GM13977 (cell line): ENCODE measurements at places on chromosomes 1 and 21.

DNA sequence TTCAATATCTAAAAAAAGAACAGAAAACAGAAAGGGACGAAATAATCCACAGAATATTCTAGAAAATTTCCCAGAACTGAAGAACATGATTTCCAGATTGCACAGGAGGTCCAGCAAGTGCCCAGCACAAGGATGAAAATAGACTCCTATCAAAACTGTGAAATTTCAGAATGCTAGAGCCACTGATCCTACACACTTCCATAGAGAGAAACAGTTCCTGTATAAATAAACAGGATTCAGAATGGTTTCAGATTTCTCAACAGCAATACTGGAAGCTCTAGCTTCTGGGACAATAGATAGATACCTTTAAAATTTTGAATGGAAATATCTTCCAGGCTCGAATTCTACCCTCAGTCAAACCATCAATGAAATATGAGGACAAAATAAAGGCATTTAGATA lies 4.6 kb downstream of the TARBP1 start:
- DNase-seq = no peak

DNA sequence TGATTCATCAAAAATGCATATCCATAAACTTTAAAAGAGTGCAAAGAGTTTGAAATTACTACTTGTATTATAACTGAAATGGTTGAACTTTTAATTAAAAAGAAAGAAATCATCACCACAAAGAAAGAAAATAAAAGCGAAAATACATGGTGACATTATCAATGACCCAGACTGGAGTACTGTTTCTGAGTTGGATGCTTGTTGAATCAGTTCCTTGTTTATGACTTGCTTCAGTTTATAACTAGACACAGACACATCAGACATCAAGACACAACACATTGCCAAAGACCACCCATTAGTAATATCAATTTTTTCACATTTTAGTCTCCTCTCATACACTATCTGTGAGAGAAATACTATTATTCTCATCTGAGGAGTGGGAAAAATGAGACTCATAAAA lies 293.0 kb downstream of the MRPL39 start:
- no peak for DNase-seq

- no peak for DNase-seq
Observed at GRCh38 chr1:44282704-44283426, 69.6 kb downstream of the DMAP1 start.

DNA sequence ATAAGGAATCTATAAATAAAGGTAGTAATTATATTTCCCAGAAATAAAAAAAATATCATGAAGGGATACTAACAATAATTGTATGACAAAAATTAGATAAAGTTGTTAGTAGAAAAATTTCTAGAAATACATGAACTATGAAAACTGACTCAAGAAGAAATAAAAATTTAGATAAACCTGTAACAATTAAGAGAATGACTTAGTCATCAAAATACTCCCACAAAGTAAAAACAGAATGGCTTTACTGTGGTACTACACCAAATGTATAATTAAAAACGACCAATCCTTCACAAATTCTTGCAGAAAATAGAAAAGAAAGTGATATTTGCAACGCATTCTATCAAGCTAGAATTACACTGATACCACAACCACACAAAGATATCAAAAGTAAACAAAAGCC lies 176.2 kb upstream of the ETV3 start:
- DNase-seq = no peak

DNA sequence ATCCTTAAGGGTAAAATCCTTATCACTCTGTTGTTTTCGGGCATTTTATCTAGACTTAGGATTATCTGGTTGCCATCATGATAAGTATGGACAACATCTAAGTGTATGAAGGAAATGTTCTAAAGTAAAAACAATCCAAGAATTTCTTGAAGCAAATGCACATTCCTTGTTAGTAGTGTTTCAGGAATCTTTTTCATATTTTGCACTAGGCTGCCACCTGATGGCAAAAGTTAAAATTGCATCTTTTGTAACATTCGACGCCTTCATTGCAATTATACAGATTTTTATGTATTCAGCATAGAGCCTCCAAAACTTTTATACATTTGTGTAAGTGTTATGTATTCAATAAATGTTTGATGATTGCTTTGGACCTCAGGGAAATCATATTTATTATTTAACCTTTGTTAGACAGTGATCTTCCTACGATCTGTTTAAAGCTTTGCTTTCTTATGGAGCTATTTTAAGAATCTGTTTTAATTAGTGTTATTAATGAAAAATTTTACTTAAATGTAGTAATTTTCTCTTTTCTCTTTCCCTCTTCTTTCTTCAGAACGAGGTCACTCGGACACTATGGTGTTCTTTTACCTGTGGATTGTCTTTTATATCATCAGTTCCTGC lies 49.4 kb upstream of the KIAA1614 start:
- no peak for DNase-seq

GRCh38 chr1:921011-921837 lies 2.5 kb upstream of the SAMD11 start:
- DNase-seq = peak; percentile 77

GRCh38 chr21:42757826-42758655 lies 104.6 kb downstream of the PDE9A start:
- no peak for DNase-seq

DNA sequence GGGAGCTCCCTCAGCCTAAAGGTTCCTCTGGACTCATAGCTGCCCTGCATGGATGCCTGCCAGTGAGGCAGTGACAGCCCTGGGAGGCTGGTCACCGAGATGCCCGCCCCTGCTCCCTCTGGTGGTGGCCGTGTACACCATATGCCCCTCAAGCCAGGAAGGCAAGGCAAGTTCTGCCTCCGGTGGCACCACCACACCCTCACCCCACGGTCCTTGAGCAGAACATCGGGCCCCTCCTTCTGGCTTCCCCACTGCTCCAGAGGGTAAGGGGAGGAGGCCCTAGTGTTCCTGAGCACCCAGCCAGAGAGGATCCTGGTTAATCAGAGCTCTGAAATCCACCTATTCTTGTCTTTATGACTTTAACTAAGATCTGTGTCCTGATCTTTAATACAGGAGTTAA lies 1.5 kb upstream of the S100A14 start:
- peak; percentile 60 for DNase-seq

GRCh38 chr21:31838586-31839355 lies 34.0 kb upstream of the HUNK start:
- DNase-seq = no peak

DNA sequence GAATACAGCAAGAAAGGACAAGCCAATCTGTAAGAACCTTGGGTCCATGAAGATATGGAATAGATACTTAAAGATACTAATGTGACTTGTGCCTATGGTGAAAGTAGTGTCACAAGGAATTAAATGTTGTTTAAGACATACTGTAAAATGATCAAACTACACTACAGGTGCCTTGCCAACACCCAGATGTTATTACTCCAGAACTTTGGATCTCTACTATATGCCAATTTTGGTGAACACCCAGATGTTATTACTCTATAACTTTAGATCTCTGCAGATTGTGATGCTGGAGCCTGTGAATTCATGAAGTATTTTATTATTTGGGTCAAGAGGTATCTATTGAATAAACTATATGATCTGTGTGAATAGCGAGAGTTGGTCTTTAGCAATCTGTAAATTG lies 59.9 kb upstream of the B3GALT5 start:
- no peak for DNase-seq

DNA sequence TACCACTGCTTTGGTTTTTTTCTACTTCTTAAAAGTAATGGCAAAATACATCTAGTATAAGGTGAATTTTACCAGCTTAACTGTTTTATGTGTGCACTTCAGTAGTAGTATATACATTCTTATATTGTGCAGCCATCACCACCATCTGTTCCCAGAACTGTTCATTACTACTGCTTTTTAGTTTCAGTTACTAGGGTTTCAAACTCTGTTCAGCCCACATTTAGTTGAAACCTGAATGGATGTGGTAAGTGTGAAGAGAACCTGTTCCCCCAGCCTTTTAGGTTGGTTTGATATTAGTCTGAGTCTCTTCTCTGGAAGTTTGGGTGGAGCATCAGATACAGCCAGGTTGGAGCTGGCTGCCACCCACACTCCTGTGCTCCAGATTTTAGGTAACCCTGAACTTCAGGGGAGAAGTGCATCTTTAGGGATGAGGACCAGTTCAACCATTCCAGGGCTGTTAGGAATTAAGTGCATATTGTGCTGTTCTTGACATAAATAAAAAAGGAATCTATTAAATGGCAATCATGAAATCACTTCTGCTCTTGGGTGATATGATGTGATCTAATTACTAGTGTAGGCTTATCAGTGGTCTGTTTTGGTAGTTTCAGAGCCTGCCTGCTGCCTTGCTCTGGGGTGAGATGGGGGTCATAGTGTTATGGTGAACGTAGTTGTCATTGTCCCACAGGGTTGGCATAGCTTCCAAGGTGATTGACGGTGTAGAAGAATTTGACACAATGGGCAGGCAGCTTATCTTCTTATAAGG lies 32.1 kb downstream of the URB2 start:
- DNase-seq = no peak

GRCh38 chr1:213564215-213564659 lies 423.5 kb upstream of the PROX1 start:
- no peak for DNase-seq

GRCh38 chr1:53276153-53276901 lies 38.0 kb upstream of the MAGOH start:
- DNase-seq = no peak

- DNase-seq = no peak
Observed at GRCh38 chr1:221670081-221670480, 71.8 kb downstream of the DUSP10 start.

- no peak for DNase-seq
Observed at GRCh38 chr1:8273036-8273435, 44.9 kb upstream of the SLC45A1 start.

DNA sequence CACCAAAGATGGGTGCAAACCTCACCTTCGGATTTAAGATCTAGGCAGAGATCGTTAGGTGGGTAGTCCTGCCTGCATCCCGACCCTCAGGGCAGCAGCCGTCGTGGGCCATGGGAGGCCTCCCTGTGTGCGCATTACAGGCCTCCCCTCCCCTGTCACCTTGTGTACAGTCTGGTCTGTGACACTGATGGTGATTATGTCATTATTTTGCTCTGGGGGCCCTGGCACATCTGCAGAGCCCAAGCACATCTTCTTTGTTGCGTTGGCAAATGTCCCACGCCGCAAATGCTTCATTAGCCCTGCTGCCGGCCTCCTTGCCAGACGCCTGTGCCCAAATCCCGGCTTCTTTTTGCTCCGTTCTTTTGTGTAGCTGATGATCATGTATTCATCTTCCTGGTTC lies 31.7 kb downstream of the PROX1 start:
- no peak for DNase-seq

DNA sequence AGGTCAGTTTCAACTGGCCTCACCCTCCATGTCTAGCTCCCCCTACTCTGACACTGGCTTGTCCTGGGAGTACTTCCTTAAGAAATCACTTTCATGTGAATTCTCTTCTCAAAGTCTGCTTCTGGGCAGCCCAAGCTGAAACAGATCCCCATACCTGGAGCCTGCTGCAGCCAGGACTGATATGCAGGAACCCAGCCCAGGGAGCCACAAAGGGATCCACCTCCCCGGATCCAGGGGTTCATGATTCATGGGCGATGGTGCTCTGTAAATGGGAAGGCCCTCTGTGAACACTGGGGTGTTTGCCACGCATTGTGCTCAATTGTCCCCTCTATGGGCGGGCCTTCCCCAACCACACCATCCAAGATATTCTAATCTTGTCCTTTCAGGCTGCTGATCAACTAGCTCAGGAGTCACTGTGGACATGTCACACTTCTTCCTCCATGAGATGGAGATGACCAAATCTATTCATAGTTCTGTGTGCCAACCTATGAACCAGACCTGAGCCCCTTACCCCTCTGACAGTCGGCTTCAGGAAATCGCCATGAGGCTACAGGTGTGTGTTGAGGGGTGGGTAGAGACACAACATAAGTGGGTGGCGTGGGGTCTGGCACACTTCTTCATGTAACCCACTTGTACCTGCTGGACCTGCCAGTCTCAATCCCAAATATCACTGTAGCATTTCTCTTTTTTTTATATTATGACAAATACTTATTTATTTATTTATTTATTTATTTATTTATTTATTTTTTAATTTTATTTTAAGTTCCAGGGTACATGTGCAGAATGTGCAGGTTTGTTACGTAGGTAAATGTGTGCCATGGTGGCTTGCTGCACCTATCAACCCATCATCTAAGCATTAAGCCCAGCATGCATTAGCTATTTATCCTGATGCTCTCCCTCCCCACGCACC lies 41.8 kb downstream of the RUNX3 start:
- DNase-seq = no peak

DNA sequence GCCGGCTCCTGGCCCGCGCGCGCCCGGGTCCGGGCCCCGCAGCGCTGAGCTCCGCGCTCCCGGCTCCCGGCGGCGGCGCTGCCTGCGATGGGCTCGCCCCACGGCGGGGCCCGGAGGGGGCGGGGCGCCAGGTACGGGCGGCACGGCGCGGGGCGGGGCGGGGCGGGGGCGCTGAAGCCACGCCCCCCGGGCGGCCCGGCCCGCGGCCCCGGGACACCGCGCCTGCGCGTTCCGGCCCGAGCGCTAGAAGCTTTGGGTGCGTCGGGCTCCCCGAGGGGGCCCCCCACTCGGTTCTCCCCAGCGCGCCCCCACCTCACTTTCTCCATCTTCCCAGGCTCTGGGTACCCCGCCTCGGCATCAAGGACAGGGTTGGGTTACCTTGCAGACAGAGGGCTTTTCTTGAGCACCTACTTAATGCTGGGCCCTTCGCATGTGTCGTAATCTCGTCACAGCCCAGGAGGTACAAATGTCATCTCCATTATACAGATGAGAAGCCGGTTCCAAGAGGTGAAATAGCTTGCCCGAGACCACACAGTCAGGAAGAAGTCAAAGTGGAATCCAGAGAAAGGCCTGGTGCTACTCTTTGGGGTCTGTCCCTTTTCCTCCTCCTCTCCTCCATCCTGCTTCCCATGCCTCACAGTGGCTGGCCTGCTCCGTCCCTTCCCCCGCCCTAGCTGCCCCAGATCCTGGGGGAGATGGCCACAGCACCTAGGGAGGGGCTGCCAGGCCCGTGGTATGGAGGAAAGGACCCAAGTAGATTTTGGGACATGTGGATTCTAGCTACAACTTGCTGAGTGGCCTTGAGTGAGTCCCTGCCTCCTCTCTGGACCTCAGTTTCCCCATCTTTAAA lies 46.5 kb downstream of the RAP1GAP start:
- peak; percentile 84 for DNase-seq

GRCh38 chr1:85109475-85109874 lies 61.2 kb upstream of the MCOLN3 start:
- peak; percentile 59 for DNase-seq

DNA sequence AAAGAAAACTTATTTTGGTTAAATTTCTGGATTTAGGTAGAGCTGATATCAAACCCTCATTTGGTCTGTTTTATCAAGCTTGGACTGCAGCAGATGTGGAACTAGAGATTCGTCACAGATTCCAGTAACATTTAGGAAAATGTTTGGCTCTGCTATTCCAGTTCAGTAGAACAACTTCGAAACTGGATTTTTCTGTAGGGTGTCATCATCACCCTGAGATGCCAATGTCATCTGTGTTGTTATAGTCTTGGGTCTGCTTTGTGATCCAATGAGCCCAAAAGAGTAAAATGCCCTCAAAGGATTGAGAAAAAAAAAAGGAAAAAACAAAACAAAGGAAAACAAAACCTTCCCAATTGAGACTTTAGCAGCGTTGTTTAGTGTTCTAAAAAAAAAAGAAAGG lies 55.4 kb downstream of the LAMC2 start:
- no peak for DNase-seq
